ENCODE measurements at places on chromosomes 2 and 18.
A peak's percentile ranks its signal among the peaks of the same experiment; 100 is the strongest.

DNA sequence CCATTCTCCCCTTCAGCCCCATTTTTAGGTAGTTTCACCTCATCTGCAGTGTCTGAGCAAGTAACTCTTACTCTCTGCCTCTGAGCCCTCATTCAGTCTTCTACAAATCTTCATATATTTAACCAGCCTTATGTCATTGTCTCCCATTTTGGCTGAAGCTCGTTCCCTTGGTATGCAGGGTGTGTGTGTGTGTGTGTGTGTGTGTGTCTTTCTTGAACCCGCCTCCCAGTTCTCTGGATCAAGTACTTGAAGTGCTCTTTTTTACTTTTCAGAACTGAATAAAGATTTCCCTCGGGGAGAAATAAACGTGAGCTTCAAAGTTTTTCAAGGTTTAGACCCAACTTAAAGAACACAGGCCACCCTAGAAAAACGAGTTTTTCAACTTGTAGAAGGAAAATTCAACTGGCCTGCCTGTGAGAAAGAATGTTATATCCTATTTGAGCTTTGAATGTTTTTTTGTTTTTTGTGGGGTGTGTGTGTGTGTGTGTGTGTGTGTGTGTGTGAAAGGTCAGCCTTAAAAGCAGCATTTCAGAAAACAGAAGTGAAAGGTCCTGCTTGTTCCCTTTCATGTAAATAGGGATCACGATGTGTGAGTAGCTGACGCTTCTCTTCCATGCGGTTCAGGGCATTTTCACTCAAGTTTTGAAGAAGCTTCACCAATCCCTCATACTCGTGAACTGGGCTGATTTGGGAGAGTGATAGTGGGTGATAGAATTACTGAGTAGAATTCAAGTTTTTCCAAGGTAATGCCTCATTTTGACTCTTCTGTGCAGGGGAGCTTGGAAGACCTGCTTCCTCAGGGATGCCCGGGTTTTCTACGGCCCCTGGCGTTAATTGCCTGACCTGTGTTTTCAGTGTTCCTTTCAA, 50.6 kb upstream of the EML6 start:
- peak; percentile 25 for DNase-seq

DNA sequence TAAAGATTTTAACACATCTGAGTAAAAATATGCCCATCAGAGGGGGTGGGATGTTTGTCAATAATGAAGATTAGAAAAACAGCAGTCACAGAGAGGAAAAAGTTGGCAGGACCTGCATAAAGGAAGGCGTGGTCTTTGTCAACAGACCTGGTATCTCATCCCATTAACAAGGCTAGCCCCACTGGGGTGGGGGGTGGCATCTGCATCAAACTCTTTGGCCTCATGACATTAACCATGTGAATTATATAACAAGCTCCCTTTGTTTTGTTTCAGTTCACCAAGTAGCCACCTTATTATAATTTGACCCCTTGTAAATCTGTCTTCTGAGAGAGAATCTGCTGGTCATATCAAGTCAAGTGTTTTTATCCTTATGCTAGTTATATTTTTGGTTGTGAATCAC, 28.8 kb downstream of the NEMP2 start:
- no peak for DNase-seq

DNA sequence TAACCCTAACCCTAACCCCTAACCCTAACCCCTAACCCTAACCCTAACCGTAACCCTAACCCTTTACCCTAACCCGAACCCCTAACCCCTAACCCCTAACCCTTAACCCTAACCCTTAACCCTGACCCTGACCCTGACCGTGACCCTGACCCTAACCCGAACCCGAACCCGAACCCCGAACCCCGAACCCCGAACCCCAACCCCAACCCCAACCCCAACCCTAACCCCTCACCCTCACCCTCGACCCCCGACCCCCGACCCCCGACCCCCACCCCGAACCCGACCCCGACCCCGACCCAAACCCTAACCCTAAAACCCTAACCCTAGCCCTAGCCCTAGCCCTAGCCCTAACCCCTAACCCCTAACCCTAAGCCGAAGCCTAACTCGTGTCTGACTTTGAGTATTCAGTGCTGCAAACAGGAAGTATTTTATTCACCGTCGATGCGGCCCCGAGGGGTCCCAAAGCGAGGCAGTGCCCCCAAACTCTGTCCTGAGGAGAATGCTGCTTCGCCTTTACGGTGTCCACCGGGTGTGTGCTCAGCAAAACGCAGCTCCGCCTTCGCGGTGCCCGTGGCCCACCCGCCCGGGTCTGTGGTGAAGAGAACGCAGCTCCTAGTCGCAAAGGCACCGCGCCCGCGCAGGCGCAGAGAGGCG, 36.0 kb downstream of the FAM110C start:
- peak; percentile 7 for DNase-seq

DNA sequence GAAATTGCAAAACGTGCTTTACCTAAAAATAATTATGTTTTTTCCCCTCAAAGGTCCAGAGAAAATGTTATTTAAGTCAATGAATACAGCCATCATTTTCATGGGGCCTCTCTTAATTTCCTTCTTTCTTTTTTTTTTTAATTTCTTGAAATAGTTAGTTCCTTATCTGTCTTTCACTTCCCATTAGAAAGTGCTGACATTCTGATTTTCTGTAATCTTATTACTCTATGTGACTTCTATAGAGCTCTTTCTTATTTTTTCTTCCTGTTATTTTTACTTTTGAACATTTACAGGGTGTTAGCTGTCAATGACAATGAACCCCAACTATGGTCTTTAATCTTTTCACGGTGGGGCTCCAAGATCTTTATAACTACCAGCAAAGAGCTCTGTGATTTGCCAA, 30.0 kb downstream of the CTLA4 start:
- no peak for DNase-seq

DNA sequence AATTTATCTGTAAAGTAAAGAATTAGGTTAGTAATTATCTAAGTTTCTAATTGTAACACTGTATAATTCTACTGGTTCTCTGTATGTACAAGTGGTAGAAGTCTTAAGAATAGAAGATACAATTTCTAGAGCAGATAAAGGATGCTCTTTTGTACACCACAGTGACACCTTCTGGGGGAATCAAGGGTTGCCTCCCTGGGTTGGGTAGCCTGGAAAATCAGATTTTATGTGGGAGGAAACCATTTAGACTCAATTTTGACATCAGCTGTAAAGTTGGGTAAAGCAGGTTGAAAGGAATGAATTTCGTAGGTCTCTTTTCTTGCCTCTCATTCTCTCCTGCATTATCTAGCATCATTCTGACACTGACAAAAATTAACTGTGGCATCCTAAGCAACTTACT, 354.8 kb downstream of the DCC start:
- peak; percentile 17 for DNase-seq

- DNase-seq: peak; percentile 38
Observed at GRCh38 chr2:209471037-209471436, 47.2 kb downstream of the MAP2 start.
